MG63 (cell line): ENCODE measurements at places on chromosomes 4 and X.

- DNase-seq, result no peak
Observed at GRCh38 chrX:135984791-135985156, 461 bp upstream of the SLC9A6 start.

DNA sequence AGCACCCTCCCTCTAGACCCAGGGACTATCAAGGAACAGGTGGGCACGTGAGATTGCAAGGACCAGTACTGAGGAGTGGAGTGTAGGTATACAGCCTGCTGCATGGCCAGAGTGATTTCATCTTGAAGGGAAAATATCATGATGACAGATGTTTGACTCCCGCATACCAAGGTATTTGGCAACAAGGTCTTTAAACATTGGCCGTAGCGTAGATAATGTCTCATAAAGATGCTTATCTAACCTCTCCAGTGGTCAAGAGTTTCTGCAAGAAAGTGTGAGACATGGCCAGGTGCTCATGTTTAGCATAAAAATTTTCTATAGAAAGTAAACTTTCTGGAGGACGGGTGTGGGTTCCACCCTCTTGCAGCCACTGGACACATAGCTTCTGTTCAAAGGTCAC, 18.7 kb upstream of the ZNF630 start:
- no peak for DNase-seq

DNA sequence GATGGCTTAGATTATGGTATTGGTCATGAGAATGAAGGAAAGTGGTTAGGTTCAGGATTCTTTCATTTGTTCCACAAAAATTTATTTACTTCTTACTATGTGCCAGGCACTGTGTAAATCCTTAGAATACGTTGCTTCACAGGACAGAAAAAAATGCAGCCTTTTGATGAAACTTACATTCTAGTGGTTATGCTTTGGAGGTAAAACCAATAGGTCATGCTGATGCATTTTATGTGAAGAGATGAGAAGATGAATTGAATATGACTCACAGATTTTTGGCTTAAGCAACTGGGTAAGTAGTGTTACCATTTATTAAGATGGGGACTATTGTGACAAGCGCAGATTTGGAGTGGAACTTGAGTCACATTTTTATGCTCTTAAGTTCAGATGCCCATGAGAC, 165.3 kb downstream of the GLRA2 start:
- no peak for DNase-seq

- DNase-seq, result no peak
Observed at GRCh38 chrX:37434362-37434761, 85.2 kb downstream of the PRRG1 start.

GRCh38 chrX:13570261-13570605, 832 bp downstream of the EGFL6 start:
- no peak for DNase-seq

DNA sequence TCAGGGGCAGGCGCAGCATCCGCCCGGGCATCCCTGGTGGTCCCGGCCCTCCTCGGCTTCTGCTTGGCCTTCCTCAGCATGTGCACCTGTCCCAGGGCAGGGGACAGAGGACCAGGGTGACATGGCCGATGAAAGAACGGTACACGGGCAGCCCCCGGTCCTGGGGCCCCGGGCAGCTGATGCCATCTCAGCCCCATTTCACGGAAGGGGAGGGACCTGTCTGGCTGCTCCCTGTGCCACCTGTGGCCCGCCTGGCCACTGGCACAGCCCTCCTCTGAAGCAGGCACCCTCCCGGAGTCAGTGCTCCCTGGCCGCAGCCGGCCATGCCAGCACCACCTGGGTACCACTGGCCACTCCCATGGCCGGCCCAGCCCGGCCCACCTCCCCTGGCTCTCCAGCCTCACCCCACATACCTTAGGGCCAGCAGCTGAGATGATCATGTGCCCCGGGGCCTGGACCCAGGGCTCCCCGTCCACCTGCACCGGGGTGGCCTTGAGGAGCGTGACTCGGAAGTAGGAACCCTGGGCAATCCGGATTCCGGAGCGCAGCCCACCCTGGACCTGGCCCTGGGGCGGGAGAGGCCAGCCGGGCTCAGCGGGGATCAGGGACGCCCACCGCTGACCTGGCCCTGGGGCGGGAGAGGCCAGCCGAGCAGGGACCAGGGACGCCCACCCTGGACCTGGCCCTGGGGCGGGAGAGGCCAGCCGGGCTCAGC, 12.6 kb downstream of the DGKQ start:
- no peak for DNase-seq

- no peak for DNase-seq
Observed at GRCh38 chr4:140049024-140049848, 104.7 kb downstream of the MAML3 start.

DNA sequence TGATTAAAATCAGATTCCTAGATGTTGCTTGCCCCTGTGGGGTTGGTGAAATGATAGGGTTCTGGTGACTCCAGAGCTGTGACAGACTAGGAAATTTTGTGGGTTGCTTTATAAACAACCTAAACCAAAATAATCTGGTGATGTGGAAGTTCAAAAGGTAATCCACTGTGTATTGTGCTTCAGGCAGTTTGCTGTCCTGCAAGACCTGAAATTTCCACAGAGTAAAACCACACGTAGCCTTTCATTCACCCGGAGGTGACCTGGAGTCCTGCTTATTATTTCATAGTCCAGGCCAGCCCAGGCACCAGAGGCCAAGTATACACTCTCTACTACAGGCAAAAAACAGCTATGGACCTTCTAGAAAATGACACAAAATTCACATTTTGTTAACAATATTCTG, 114.6 kb upstream of the CBR4 start:
- DNase-seq, result no peak

DNA sequence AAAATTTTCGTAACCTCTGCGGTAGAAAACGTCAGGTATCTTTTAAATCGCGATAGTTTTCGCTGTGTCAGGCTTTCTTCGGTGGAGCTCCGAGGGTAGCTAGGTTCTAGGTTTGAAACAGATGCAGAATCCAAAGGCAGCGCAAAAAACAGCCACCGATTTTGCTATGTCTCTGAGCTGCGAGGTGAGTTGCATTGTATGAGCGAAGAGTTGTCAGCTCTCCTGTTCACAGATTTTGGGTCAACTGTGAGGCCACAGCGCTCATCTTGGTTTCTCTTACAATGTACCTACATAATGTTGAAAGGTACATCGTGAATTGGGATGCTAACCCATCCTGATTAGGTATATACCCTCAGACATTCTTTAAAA, 486 bp downstream of the CLCN3 start:
- peak; percentile 2 for DNase-seq

- peak; percentile 89 for DNase-seq
Observed at GRCh38 chr4:98626350-98626749, 32.1 kb downstream of the TSPAN5 start.

- no peak for DNase-seq
Observed at GRCh38 chr4:122980860-122981259, 58.5 kb upstream of the NUDT6 start.

GRCh38 chr4:187782286-187782824, 213.2 kb upstream of the ZFP42 start:
- no peak for DNase-seq

- DNase-seq, result no peak
Observed at GRCh38 chrX:130895299-130895698, 7.7 kb downstream of the ENOX2 start.

DNA sequence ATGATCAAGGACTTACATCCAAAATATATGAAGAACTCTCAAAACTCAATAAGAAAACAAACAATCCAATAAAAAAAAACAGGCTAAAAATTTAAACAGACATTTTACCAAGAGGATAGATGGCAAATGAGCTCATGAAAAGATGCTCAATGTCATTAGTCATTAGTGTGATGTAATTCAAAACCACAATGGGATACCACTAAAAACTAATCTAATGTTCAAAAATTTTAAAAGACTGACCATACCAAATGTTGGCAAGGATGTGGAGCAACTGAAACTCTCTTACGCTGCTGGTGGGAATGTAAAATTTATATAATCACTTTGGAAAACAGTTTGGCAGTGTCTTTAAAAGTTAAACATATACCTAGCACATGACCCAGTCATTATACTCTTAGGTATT, 43.7 kb downstream of the RPS6KA6 start:
- DNase-seq, result no peak

DNA sequence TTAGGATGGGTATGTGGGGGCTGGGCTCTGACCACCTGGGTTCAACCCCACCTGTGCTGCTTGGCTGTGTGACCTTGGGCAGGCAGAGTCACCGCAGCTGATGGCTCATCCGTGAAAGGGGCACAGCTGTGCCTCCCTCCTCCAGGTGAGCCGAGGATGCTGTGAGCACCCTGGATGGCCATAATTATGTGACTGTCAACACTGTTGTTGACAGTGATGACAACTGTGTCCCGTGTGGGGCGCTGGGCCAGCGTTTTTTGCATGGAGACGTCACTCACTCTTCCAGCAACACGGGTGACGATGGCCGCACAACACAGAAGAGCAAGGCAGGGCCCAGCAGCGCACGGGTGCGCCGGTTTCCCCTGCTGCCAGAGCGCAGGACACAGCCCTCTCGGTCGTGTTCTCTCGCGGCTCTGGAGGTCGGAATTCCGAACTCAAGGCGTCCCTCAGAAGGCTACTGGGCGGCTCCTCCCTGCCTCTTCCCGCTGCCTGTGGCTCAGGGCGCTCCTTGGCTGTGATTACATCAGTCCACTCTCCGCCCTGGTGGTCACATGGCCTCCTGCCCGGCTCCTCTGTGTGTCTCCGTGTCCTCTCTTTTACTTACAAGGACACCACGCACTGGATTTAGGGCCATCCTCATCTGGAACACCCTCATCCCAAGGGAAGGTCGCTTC, 1.3 kb downstream of the SH3TC1 start:
- DNase-seq, result no peak

DNA sequence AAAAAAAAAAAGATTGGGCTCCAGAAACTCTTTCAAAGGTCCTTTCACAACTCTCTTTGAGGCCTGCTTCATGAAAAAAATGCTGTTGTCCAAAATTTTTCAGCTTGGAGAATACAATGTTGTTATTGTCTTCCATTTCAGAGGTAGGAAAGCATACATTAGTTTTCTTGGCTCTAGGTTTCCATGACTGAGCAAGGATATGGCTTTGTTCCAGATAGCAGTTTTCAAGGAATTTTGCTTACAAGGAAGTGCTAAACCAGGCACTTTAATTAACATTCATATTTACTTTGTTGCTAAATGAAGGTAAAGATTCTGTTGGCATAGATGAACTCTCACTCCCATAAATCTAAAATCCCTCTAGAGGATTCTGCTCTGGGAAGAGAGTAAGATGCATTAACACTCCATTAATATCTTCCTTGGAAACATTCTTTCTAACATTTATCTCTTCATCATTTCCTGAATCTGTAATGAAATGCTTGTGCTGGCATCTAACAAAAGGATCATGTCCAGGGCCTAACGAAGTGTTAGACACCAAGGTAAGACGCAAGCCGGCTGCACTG, 118.4 kb downstream of the COL25A1 start:
- no peak for DNase-seq

DNA sequence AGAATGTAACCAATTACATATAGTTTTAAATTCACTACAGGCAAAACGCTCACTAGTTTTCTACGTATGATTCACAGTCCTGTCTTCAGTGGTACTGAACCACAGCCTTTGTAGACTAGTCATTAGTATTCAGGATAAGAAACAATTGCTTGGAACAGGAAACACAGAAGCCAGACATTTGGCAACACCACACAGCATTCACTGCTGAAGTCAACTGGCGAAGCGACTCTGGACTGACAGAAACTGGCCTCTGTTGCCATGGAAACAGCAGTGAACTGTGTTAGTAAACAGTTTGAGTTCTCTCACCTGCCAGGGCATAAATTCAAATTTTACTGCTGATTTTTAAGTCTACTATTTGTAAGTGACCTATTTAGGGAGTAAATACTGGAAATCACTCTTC, 57.6 kb downstream of the MAPK10 start:
- no peak for DNase-seq
